ENCODE measurements at places on chromosomes 5 and 9. TPM values are rescaled to one million over a fixed set of nuclear protein-coding genes. Genes with fewer than 3 reads are reported as not detected.

Gene FGD3
- 10.8 TPM for total RNA-seq

Gene PTGES
- 16.0 TPM for total RNA-seq

Gene EGFL7
- total RNA-seq: 177 TPM

Gene PCDHGA2
- 5.5 TPM for total RNA-seq

- H3K4me3 ChIP-seq: no peak overlapping the region
- H3K27ac ChIP-seq: no peak overlapping the region
- H3K36me3 ChIP-seq: peaks cover 2% of the 10 kb centered on the region
These were observed 13.0 kb downstream of the RGS3 start for GRCh38 chr9:113476511-113476916.

DNA sequence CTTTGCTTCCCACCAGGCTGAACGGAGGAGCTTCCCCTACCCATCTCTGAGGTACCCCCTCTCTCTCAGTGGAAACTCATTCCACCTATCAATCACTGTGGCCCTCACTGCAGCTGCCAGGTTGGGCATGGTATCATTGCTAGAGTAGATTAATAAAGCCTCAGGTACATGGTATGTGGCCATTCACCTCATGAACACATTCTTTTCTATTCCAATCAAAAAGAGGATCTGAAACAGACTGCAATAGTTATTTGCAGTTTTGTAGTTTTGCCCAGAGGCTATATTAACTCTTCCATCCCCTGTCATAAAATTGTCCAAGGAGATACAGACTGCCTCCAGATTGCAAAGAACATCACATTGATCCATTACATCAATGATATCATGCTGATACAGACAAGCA, 85.8 kb upstream of the MVB12B start:
- H3K36me3 ChIP-seq: no peaks in the 10 kb centered on the region
- no peak overlapping the region for H3K4me3 ChIP-seq
- DNase-seq: no peak
- no peaks in the 10 kb centered on the region for H3K4me1 ChIP-seq
- no peak overlapping the region for H3K27ac ChIP-seq
- H3K27me3 ChIP-seq: no peaks in the 10 kb centered on the region

- no peaks in the 10 kb centered on the region for H3K36me3 ChIP-seq
- peaks cover 5% of the 10 kb centered on the region for H3K27me3 ChIP-seq
- no peak overlapping the region for H3K4me3 ChIP-seq
- H3K4me1 ChIP-seq: peaks cover 8% of the 10 kb centered on the region
- H3K27ac ChIP-seq: no peak overlapping the region
These were observed 68.2 kb downstream of the EBF1 start for GRCh38 chr5:159031513-159031912.

DNA sequence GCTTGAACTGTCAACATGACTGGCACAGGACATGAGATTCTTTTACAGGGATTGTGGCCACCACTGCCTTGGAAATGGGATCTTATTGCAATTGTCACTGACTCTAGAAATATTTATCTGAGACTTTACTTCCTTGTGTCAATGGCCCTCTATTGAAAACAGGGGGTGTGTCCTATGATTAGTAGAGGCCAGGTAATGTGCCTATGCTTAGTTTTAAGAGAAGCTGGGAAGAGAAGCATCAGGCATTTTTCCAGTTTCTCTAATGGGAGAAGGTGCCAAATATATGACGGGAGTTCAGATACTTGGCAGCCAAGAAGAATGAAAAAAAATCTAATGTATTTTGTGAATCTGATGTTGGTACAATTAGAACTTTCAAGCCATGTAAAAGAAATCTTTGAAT, 73.9 kb upstream of the VCAN start:
- H3K4me1 ChIP-seq: no peaks in the 10 kb centered on the region
- H3K27me3 ChIP-seq: no peaks in the 10 kb centered on the region
- no peak overlapping the region for H3K27ac ChIP-seq

- H3K4me3 ChIP-seq: no peak overlapping the region
- peaks cover 80% of the 10 kb centered on the region for H3K27me3 ChIP-seq
- peak; percentile 32 for DNase-seq
- H3K36me3 ChIP-seq: no peaks in the 10 kb centered on the region
These were observed 11.2 kb downstream of the IRX2 start for GRCh38 chr5:2740051-2740875.

DNA sequence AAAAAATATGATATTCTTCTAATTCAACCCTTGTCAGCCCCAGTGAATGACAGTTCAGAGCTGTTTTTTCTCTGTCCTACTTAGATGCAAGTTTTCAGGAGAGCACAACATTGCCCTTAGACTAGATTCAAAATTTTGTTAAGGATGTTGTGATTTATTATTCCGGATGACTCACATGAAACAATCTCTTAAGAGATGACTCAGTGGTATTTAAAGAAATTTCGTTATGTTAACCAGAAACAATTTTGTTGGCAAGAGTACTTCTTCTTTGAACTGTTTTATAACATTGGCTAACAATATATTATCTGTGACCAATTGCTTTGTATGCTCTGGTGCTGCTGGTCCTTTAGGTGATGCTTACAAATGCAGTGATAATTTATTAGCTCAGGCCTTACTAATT, 132.0 kb downstream of the IZUMO3 start:
- H3K27ac ChIP-seq: no peak overlapping the region
- H3K27me3 ChIP-seq: no peaks in the 10 kb centered on the region
- H3K4me1 ChIP-seq: no peaks in the 10 kb centered on the region
- H3K36me3 ChIP-seq: no peaks in the 10 kb centered on the region

DNA sequence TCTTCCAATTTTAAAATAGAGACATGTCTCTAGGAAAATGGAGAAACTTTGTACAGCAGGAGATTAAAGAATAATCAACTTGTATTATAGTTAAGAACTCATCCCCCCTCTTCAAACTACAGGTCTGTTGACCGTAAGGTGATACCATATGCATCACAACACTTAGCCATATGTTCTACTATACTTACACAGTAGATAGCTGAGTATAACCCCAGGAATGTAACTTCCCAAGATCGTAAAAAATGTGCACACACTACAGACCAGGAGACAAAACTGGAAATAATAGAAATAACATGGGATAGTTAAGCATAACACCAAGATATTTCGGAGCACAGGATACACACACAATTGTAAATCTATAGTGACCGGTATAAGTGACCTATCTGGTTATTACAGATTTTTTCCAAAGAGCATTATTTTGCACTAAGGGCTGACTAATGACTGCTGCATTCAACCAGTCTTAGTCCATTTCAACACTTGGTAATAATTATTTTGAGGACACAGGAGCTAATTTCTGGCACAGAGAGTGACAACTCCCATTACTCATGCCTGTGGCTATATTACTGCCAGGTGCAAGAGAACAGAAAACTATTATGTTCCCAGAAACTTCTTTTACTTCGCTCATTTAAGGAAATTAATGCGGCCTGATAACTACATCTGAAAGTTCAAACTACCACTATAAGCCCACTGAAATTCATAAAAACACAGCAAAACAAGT, 15.4 kb upstream of the ZNF622 start:
- H3K27ac ChIP-seq: no peak overlapping the region
- peaks cover 5% of the 10 kb centered on the region for H3K4me1 ChIP-seq
- H3K36me3 ChIP-seq: no peaks in the 10 kb centered on the region

DNA sequence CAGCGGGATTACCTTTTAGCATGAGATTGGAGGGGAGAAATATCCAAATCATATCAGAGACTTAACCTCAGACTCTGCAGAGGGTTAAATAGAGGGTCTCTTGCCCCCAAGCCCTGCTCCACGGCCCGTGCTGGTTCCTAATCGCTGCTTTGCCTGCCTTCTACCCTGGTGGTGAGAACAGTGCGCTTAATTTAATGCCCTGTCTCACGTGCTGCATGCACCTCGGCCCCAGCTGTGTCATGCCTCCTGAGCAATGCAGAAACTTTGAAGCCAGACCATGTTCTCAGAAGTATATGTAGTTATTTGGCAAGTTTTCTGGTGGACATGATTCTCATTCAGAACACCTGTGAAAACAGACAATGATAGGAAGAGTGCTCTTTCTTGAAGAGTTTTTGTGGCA, 1.4 kb downstream of the OTULIN start:
- H3K36me3 ChIP-seq: no peaks in the 10 kb centered on the region
- H3K27me3 ChIP-seq: no peaks in the 10 kb centered on the region
- peak overlapping the region; percentile 97 for H3K27ac ChIP-seq
- H3K4me1 ChIP-seq: peaks cover 19% of the 10 kb centered on the region
- H3K4me3 ChIP-seq: no peak overlapping the region

DNA sequence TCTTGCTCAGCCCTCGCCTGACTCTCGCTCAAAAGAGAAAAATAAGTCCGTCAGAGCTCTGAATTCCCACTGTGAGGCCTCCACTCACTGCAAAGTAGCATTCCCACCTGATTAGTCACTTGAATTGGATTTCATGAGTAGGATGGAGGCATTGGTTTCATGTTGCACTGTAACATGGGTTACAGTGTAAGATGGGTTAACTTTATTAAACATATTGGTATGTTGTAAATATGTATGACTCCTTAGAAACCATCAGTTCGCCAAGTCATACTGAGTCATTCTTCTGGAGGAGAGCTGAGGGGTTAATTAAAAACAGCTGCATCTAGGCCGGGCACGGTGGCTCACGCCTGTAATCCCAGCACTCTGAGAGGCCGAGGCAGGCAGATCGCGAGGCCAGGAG, 93.8 kb upstream of the BNC2 start:
- H3K4me1 ChIP-seq: no peaks in the 10 kb centered on the region
- DNase-seq: no peak
- no peak overlapping the region for H3K27ac ChIP-seq
- H3K27me3 ChIP-seq: no peaks in the 10 kb centered on the region
- no peaks in the 10 kb centered on the region for H3K36me3 ChIP-seq

- DNase-seq: peak; percentile 92
- no peaks in the 10 kb centered on the region for H3K36me3 ChIP-seq
- peaks cover 54% of the 10 kb centered on the region for H3K4me1 ChIP-seq
These were observed 21.2 kb downstream of the DAPK1 start for GRCh38 chr9:87518702-87519335.

DNA sequence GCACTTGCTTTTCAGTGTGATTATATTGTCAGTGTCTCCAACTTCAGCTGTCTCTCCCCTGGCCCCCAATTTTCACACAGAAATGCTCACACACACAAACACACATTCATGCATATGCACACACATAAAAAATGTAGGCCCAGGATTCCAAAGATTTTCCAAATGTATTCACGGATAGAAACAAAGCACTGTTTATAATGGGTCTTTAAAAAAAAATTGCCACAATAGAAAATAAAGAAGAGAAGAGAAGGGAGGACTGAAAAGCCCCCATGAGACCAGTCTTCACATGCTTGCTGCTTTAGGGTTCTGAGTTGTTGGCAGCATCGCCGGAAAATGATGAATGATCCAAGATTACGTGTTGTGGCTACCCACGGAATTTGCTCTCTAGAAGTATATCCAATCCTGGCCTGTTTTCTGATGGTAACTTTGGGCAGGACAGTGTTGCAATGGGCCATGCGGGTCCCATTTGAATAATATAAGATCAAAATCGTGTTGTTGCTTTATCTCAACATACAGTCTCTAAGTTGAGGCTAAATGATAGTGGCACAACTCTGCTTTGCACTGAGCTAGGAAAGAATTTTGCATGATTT, 36.2 kb upstream of the ACO1 start:
- DNase-seq: no peak
- no peak overlapping the region for H3K27ac ChIP-seq
- H3K4me3 ChIP-seq: no peak overlapping the region
- no peaks in the 10 kb centered on the region for H3K36me3 ChIP-seq
- H3K4me1 ChIP-seq: no peaks in the 10 kb centered on the region

- DNase-seq: no peak
- H3K36me3 ChIP-seq: no peaks in the 10 kb centered on the region
- H3K27me3 ChIP-seq: no peaks in the 10 kb centered on the region
- H3K4me1 ChIP-seq: peaks cover 51% of the 10 kb centered on the region
- H3K4me3 ChIP-seq: no peak overlapping the region
These were observed 350.5 kb downstream of the ZNF608 start for GRCh38 chr5:124395926-124396325.

DNA sequence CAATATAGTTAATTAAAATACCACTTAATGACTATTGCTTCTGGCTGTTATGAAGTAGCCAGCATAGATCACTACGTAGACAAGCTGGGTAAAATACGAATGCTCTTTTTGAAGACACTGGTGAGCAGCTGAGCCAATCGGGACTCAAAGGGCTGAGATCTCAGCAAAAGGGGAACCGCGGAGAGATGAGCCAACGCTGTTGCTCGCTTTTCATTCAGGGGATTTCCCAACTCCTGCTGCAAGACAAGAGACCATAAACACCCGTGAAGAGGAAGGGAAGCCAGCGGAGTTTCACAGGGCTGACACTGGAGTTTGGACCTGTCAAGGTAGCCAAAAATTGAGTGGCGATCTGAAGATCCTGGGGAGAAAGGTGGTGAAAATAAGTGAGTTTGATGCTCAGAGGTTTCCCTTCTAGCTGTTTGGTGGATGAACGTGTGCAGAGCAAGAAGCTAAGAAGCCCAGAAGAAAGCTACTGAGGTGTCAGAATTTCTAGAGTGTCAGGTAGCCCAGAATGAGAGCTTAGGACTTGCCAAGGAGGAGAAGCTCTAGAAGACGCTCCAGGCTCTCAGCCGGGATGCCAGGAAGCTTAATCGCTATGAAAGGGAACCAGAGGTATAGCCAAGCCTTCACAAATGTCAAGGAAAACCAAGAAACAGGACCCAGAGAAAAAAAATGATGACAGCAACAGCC, 79.6 kb upstream of the RNU6ATAC start:
- H3K4me3 ChIP-seq: no peak overlapping the region
- H3K4me1 ChIP-seq: peaks cover 9% of the 10 kb centered on the region
- no peak overlapping the region for H3K27ac ChIP-seq
- DNase-seq: peak; percentile 49
- no peaks in the 10 kb centered on the region for H3K27me3 ChIP-seq

DNA sequence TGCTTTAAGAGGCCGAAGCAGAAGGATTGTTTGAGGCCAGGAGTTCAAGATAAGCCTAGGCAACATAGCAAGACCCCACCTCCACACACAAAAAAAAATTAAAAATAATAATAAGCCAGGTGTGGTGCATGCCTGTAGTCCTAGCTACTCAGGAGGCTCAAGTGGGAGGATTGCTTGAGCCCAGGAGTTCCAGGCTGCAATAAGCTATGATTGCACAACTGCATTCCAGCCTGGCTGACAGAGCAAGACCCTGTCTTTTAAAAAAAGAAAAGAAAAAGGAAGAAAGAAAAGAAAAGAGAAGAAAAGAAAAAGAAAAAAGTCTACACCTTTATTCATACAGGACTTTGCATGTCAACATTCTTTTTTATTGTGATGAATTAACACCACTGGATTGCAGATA, 2125.8 kb downstream of the MAT2B start:
- no peaks in the 10 kb centered on the region for H3K27me3 ChIP-seq
- no peaks in the 10 kb centered on the region for H3K36me3 ChIP-seq
- H3K4me1 ChIP-seq: no peaks in the 10 kb centered on the region
- H3K4me3 ChIP-seq: no peak overlapping the region
- H3K27ac ChIP-seq: no peak overlapping the region

DNA sequence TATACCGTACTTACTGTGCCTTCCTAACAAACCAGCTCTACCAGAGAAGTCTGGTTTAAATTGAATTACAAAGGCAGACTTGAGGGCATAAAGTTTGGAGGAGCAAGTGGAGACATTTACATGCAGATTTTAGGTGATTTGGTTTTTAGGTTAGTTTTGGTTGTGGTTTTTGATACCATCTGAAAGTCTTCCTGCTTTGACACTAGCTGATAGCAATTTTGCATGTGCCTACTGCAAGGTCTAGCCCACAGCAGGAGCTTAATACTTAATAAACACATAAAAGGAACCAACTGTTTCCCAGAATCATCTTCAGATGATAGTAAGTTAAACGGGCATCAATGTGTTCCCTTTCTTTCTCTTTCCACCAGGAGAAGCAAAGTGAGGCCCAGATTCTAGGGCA, 3.4 kb upstream of the ESM1 start:
- peaks cover 16% of the 10 kb centered on the region for H3K27me3 ChIP-seq
- no peak overlapping the region for H3K27ac ChIP-seq
- DNase-seq: no peak
- no peaks in the 10 kb centered on the region for H3K4me1 ChIP-seq
- H3K36me3 ChIP-seq: no peaks in the 10 kb centered on the region

- no peak for DNase-seq
- no peak overlapping the region for H3K27ac ChIP-seq
- no peaks in the 10 kb centered on the region for H3K27me3 ChIP-seq
- H3K36me3 ChIP-seq: no peaks in the 10 kb centered on the region
- H3K4me3 ChIP-seq: no peak overlapping the region
These were observed 937.3 kb upstream of the ARRDC3 start for GRCh38 chr5:92320446-92320845.

Data from lung (tissue), 17 donors.